AML-193 (cell line): ENCODE measurements at places on chromosomes 2 and 18.

GRCh38 chr18:59423259-59423658, 64.2 kb upstream of the LMAN1 start:
- no peak for DNase-seq

- DNase-seq = no peak
Observed at GRCh38 chr2:186734957-186735734, 41.3 kb downstream of the FAM171B start.

DNA sequence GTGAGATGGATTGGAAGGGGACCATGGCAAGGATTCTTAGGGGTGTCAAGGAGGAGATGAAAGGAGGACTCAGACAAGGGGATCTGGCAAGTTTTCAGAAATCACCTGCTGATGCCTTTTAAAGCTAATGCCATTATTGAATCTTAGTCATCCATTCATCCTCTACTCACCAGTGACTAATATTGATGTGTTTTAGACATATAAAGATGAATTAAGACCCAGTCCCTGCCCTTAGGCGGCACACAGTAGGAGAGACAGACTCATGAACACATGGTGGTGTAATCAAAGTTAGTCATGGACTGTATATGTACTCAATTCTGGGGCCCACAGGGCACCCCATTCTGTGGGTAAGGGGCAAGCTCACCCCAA, 56.5 kb upstream of the ATL2 start:
- no peak for DNase-seq

- no peak for DNase-seq
Observed at GRCh38 chr2:95031726-95032116, 6.2 kb downstream of the MAL start.

GRCh38 chr2:118251427-118251826, 163.2 kb downstream of the INSIG2 start:
- no peak for DNase-seq

GRCh38 chr18:22517356-22517755, 99.6 kb upstream of the CTAGE1 start:
- no peak for DNase-seq
